ENCODE measurements at places on chromosomes 13 and 19.

GRCh38 chr19:33389421-33390100, 16.1 kb downstream of the CEBPG start:
- DNase-seq, result no peak

DNA sequence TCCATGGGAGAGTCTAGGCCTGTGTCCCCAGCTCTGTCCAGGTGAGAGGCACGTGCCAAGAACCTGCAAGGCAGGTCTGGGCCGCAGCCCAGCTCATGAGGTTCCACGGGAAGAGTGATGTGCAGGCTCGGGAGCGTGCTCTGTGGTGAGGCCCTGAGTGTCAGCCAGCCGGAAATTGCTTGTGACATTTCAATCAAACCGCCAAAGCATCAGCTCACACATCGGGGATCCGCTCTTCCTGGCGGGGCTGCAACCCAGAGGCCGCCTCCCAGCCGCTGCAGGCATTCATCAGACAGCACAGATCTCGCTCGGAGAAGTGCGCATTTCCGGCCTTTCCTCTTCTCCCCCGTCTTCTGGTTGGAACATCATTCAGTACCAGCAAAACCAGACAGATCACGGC, 109.3 kb downstream of the KDM4B start:
- no peak for DNase-seq

- DNase-seq, result no peak
Measured at GRCh38 chr19:16922592-16922934, 33.8 kb downstream of the F2RL3 start.

DNA sequence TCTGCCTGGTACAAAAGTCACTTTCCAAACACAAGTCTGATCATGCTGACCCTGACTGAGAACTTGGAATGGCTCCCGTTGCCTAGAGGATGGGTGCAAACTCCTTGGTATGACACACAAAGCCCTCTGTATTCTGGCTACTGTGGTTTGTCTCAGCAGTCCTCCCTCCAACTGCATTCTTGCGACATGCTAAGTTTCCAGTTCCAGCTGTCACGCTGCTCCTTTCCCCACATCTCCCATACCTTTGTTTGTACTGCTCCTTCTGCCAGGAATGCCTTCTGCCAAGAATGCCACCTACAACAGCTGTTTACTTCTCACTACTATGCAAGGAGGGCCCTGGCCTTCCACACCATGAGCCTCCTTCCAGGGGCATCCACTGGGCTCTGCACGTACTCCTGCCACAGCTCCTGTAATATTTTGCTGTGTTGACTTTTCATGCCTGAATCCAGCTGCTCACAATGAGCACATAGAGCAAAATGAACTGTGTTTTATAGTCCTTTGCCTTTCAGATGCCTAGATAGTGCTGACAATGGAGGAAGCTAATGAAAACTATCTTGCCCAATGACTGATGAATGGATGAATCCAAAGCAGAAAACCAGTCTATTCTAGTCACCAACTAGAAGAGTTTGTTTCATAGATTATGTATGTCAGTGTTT, 543.7 kb downstream of the EFNB2 start:
- DNase-seq, result peak; percentile 22

- DNase-seq, result no peak
Measured at GRCh38 chr19:45439569-45440258, 16.0 kb upstream of the ERCC1 start.

GRCh38 chr13:48415516-48415915, 2.6 kb upstream of the LPAR6 start:
- no peak for DNase-seq

GRCh38 chr13:51457086-51457815, 4.4 kb upstream of the INTS6 start:
- DNase-seq, result no peak

DNA sequence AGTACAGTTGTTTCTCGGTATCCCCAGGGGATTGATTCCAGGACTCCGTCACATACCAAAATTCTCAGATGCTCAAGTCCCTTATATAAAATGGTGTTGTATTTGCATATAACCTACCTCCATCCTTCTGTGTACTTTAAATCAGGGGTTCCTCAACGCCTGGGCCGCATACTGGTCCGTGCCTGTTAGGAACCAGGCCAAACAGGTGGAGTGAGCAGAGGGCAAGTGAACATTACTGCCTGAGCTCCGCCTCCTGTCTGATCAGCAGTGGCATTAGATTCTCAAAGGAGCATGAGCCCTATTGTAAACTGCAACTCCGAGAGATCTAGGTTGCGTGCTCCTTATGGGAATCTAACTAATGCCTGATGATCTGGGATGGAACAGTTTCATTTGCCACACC, 42.2 kb upstream of the KCTD4 start:
- DNase-seq, result no peak

GRCh38 chr19:7901337-7901736, 2.3 kb upstream of the MAP2K7 start:
- no peak for DNase-seq

DNA sequence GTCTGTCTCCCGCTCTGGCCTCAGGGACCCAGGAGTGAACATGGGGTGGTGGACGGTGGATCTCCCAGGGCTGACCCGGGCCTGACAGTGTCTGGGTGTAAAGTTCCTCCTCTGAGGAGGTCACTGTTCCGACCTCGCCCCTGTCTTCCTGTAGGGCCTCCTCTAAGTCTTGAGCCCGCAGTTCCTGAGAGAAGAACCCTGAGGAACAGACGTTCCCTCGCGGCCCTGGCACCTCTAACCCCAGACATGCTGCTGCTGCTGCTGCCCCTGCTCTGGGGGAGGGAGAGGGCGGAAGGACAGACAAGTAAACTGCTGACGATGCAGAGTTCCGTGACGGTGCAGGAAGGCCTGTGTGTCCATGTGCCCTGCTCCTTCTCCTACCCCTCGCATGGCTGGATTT, at the start of gene SIGLEC9:
TSS of gene SIGLEC9 (plus strand) at position 178 of the 400 bp plus-strand sequence. CDS start at position 247, 69 bp downstream.
- DNase-seq, result no peak

DNA sequence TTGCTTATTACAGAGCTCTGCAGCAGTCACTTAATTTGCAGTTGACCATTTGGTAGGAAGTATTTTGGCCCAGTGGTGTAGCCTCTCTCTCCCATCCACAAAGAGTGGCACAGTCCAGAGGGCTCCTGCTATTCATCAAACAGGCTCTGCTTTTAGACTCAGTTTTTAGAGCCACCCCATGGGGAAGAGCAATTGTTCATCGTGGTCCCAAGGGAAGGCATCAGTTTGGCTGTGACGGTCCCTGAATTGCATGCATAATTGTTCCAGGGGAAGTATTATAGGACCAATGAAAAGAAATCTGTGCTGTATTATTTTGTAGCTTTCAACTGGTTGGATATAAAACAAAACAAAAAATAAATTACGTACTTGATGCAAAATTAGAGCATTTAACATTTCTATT, 799.0 kb downstream of the DACH1 start:
- no peak for DNase-seq

DNA sequence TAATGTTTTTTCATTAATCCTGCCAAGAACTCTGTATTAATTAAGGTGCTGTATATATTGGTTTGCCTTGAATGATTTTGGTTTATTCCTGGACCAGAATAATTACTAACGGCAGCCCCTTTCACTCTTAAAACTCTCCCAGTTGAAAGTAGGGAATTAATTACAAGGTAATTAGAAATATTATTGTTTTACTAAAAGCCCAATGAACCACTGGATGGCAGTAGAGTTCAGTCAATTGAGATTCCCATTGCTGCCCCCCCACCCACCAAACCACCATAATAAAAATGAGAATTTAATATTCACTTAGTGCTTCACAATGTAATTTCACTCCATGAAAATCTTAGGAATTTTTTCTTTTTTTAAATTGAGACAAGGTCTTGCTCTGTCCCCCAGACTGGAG, 13.7 kb downstream of the WBP4 start:
- DNase-seq, result no peak

DNA sequence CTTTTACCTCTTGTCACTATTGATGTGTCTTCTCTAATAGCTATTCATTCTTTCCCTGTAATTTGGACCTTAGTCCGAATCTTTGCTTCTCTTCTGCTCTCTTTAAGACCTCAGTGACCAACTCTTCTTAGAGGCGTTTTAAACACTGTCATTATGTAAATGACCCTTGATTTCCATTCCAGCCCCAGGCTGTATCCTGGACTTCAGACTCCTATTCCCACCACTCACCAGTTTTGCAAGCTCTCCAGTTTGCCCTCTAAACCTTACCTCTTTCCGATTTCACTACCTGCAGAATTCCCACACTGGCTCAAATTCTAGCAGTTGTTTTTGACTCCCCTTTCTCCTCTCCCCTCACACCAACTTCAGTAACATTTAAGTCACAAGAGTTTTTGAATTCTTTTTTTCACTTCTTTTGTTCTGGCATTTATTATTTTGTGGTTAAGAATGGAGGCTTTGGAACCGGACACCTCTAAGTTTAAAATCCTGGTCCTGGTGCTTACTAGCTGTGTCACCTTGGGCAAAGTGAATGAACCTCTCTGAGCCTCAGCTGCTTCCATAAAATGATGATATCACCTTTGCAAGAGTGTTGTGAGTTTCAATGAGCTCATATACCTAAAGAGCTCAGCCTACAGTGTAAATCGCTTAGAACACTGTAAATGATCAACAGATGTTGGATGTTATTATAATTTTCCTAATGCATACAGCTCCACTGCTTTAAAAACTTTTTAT, 13.6 kb upstream of the HMGB1 start:
- DNase-seq, result no peak

DNA sequence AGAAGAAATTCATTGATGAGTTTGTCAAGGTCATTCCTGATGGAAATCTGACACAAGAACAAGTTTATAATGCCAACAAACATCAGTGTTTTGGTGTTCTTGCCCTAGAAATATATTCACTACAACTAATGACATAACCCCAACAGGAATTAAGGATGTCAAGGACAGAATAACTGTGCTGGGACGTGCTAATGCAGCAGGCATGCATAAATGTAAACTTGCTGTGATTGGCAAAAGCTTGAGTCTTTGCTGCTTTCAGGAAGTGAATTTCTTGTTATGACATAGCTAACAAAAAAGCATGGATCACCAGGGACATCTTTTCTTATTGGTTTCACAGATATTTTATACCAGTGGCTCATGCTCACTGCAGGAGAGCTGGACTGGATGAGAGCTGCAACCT, 144.6 kb downstream of the KCTD12 start:
- no peak for DNase-seq

DNA sequence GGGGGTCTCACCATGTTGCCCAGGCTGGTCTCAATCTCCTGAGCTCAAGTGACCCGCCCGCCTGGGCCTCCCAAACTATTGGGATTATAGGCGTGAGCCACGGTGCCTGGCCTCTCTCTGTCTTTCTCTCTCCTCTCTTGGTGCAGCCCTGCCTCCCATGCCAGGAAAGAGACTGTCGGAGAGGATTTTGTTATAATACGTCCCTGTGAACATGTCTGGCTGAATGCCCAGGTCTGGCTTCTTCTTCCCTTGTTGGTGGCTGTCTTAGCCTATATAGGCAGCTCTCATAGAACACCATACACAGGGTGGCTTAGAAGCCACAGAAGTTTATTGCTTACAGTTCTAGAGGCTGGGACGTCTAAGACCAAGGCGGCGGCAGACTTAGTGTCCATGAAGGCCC, 46.4 kb downstream of the PEX11G start:
- no peak for DNase-seq

DNA sequence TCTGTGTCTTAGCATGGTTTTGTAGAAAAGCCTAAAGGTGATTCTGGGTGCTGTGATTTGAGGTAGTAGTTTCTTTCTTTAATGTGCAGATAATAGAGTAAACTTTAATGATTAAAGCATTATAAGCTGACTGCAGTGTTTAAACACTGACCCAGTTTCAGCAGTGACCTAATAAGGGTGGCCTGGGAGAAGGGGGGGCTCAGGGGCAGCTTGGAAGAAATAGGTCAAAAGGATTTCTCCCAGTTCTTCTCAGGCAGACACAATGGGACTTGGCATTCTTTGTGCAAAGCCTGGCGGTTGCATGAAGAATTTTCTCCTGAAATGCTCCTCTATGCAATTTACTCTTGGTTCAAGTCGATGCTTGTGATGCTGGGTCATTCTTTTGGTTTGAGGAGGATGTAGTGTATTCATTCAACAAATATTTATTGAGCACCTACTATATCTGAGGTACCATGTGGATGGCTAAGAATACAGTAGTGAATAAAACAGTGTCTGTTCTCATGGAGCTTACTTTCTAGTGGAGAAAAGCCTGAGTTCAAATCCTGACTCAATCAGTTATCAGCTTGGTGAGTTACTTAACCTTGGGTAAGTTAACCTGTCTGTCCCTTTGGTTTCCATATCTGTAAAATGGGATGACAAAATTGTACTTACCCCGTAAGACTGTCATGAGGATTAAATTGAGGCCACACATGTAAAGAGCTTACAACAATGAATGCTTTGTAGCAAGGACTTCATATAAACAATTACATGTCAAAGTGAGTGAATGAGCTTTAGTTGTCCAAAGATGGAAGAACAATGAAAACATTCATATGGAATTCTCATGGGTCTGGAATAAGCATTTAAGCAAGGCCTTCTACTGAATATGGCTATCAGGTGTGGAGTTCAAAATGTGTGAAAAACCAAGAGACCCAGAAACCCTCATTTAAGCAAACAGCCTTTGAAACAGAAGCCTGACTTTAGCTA, 210.2 kb downstream of the KCNRG start:
- DNase-seq, result no peak

DNA sequence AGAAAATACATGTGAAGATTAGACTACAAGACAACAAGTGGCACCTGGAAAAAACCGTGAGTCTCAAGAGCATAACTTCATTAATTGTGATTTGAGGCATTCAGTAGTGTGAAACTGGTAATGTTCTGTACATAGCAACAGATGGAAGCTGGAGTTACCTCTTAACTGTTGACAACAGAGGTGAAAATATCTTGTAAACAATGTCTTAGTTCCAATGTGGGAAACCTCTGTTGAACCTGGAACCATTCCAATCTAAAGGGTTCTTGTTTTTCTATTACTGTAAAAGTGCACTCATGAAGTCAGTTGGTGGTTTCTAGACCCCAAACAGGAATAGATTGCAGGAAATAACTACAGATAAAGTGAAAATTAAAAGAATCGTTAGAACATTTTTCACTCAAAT, 728.4 kb downstream of the SLITRK1 start:
- no peak for DNase-seq

GRCh38 chr19:40640744-40641143, 39.6 kb downstream of the LTBP4 start:
- no peak for DNase-seq

DNA sequence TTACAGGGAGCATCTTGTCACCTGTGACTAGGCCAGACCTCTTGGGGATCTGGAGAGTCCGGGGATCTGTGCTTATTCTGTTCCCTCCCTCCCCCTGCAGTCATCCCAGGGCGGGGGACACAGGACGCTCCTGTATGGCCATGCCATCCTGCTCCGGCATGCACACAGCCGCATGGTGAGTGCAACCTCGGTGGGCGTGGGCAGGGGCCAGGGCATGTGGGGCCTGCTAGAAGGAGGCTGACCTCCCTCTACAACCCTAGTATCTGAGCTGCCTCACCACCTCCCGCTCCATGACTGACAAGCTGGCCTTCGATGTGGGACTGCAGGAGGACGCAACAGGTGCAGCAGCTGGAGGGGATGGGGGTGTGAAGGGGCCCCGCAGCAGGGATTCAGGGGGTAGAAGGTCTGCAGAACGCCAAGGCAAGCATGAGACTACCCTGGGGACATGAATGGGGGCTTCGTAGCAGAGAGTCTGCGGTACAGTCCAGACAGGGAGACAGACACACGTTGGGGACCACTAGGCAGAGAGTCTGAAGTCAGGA, 10.0 kb downstream of the RYR1 start:
- DNase-seq, result no peak

- no peak for DNase-seq
Measured at GRCh38 chr13:57640607-57641006, 9.1 kb downstream of the PCDH17 start.
